Activated gamma-delta T cell treated with anti-CD3 and anti-CD28 coated beads, Interleukin-2, amount 50 U/mL, for 16 hours (primary cell): ENCODE measurements at places on chromosomes 7 and 10.

DNA sequence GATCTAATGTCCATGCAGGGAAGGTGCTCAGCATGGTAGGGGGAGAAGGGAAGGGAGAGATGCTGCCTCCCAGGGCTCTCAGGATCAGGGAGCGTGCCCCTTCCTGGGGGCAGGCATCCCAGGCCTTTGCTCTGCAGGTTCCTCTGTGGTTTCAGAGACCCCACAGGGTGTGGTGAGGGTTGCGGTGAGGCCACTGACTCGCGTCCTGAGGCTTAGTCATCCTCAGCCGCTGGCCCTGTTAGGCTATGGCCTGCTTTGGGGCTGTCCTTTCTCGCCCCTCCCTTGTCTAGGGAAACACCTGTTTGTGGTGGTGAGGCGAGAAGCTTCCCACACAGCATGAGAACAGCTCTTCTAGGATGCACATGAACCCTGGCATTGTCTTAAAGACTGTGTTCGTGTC lies 558.3 kb upstream of the FOXK1 start:
- DNase-seq = no peak

GRCh38 chr7:40327873-40328272 lies 193.1 kb downstream of the SUGCT start:
- DNase-seq = no peak

DNA sequence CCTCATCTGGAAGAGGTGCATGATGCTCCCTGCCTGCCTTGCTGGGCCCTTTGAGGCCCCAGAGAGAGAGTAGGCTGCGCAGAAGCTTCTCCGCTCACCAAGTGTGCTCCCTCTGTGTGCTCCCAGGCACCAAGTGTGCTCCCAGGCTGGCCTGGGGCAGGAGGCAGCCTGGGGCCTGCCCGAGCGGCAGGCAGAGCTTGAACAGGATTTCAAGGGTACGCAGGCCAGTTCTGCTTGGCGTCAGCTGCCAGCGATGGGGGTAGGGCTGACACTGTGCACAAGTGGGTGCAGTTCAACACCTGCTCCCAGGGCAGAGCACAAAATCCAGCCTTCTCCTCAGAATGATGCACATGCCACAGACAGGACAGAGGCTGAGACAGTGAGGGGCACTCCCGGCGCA lies 119.7 kb downstream of the FAM53B start:
- DNase-seq = no peak

DNA sequence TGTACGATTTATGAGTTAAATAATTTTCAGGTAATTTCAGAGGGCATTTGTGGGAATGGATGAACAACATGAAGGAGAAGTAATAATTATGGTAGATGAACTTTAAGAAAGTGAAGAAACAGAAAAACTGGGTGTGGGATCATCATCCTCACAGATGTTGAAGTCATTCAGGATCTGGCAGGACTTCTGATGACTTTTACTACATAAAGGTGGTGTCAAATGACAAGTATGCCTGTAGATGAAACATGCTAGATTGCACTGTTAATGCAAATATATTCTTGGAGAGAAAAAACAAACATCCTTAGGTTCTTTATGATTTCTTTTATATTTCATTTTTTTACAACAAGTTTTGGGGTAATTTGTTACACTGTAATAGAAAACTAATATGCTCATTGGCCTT lies 230.2 kb downstream of the PCLO start:
- no peak for DNase-seq

DNA sequence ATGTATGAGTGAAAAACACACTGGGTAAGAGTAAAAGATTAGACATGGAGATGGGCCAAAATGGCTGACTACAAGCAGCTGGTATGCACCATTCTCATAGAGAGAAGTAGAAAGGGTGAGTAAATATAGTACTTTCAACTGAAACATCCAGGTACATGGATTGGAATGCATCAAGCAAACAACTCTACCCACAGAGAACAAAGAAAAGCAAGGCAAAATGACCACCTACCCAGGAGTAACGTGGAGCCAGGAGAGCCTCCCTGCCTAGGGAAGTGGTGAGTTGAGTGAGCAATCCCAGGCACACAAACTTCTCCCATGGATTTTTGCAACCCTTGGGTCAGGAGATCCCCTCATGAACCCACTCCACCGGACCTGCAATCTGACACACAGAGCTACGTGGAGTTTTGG lies 212.8 kb downstream of the PTN start:
- DNase-seq = no peak

GRCh38 chr7:31873816-31874597 lies 187.0 kb downstream of the PPP1R17 start:
- no peak for DNase-seq

GRCh38 chr7:100830396-100830795 lies 3.1 kb upstream of the EPHB4 start:
- DNase-seq = no peak

GRCh38 chr7:27030393-27031050 lies 65.3 kb downstream of the HOXA1 start:
- DNase-seq = no peak

GRCh38 chr10:121838149-121838548 lies 89.7 kb downstream of the ATE1 start:
- no peak for DNase-seq

DNA sequence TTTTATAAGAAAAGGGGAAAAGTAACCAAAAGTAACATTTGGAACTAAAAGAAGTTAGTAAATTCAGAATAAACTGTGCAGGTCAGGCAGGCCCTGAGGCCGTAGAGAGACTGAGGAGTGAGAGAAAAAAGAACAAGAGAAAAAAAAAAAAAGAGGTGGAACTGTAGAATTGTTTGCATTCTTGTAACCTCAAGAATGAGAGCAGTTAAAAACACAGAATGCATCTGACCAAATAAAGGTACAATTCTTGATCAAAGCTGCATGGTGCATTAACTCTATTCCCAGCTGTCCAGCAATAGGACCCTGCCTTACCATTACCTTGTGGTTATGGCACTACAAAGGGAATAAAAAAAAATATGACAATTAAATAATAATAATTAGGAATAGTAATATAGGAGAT lies 170.1 kb upstream of the SEMA3A start:
- no peak for DNase-seq

- DNase-seq = no peak
Observed at GRCh38 chr10:122323189-122323588, 51.3 kb upstream of the PLEKHA1 start.

- no peak for DNase-seq
Observed at GRCh38 chr7:135601182-135601581, 43.5 kb downstream of the NUP205 start.

DNA sequence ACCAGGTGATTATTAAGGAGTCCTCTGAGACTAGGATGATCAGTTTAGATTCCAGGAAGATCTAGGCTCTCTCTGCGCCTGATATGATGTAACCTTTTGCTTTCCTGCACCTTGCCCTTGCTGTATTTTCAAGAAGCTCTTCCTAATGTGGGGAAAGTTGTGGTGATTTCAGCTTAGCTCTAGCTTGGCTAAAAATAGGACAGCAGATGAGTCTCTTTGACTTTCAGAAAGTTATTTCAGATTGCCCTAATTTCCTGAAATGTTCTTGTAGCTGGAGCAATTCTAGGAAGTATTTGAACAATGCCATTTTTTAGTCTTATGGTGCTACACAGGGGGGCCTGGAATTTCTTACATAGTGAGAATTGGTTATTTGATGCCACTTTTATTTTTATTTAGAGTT lies 3.8 kb downstream of the LCOR start:
- DNase-seq = no peak

DNA sequence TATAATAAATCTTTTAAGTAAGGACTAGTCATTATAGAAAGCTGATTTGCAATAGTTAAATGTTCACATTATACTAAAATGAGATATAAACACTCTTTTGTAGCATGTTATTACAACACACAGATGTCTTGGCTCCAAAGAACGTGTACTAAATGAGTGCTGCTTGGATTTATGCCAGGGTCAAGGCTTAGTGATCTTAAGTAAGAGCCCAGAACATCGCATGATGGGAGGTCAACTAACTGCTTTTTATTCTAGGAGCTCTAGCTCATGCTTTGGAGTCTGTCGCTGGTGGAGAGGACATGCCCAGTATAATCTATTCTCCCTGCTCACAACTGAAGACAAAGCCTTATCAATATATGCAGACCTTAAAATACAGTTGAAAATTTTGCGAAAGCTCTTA lies 315.1 kb downstream of the BBS9 start:
- DNase-seq = no peak

DNA sequence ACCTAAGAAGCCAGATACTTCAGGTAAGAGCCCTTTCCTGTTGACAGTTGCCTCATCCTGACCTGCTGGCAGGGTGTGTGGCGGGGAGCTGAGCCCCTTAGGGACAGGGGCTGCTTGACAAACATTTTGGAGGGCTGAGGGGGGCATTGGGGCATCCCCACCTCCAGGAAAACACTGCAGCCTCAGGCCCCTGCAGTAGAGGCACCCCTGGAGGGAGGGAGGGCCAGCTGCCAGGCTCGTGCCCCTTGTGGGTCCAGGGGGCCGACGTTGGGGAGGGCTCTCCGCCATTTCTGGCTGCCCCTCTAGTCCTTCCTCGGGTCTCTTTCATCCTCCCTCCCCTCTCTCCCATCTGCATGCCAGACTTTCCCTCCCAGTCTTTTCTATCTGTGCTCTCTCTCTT lies 177.3 kb downstream of the RPS24 start:
- no peak for DNase-seq

DNA sequence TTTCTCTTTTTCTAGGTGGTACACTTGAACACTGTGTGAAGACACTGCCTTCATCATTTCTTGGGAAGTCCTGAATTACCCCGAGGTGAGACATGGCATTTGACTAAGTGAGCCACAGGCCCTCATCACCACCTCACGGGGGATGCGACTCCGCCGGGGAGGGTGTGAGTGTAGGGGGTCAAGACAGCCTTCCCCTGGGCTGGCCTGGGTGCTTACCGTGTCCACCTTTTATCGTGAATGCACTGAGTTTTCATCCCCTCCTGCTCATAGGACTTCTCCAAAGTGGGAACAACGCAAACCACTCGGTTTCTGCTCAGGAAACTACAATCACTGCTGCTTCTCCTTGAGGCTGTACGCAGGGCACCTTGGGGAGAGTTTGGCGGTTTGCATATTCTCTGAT lies 176.9 kb downstream of the SH2D4B start:
- DNase-seq = no peak

DNA sequence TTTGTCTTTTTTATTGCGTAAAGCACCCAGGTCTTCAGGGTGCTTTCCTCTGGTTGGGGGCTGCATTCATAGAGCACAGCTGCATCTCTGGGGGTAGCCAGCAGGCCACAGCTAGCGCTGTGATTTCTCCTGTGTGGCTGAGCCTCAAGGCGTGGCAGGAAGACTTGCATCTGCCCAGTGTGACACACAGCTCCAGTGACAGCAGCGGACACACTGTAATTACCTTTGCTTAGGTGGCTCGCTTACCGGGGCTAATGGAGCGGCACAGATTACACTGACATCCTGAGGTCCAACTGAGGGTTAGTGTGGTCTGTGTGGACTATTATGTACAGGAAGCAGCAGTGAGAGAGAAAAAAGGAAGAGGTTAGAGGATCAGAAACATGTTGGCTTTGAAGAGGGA lies 27.1 kb downstream of the ABCB4 start:
- DNase-seq = no peak

GRCh38 chr10:70782086-70782745 lies 3.0 kb downstream of the TBATA start:
- DNase-seq = no peak

DNA sequence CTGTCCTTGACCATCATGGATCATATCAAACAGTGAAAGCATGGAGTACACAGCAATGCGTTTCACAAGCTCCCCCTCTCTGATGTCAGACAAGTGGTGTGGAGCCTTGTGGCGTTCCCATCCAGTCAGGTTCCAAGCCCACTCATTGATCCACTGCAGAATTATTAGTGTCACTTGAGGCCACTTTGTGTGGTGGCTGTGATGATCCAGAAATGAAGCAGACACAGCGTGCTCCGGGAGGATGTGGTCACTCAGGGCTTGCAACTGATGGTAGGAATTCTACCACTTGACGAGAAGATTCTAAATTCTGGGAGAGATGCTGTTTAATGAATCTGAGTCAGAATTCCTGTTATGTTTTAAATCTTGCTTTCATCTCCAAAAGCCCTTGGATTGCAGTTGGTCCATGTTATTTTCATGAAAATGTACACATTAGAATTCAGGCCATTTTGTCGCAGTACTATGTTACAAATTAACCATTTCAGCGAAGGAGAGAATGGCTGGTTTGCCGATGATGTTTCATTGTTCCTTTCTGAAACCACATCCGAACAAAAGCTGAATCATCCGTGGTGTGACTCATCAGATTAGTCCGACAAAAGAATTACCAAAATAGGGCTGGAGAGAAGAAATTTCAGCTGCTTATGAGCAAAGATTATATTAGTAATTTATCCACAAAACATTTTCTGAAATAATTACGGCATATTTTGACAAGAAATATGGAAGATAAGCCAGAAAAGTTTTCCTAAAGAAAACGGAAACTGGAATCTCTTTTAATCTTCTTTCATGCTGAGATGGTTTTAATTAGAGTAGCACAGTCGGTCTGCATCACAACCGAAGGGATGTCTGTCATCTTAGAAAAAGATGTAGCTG lies 48.1 kb downstream of the INSYN2A start:
- no peak for DNase-seq

DNA sequence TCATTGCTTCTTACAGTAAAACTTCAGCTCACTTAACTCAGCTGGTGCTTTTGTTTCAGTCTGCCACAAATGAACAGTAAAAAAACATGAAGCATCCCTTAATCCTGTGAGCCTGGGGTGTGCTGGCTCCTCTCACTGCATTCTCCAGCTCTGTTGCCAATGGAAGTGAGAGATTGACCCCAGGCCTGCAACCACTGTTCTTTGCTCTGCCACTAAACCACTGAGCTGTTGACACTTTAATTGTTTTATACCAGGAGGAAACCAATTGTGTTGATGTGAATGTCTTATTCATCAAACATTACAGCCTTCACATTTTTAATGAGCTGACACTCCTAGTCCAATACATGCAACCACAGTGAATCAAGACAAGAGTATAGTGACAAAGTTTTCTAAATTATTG lies 69.4 kb upstream of the FZD1 start:
- no peak for DNase-seq

DNA sequence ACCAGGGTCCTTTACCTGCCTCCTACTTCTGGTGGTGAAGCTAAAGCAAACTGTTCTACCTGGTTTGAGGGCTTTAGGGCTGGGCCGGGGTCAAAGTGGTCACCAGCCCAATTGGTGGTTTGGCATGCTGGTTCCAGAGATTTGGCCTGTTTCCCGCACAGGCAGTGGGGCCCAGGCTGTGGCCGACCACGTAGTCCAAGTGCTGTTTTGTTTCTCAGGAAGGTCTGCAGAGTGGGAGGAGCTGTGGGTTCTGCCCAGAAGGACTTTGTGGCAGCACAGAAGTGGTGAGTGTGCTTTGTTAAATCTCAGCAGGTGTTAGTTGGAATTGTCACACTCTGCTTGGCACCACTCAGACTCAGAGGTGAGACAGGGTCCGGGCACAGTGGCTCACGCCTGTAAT lies 85.8 kb downstream of the MKX start:
- no peak for DNase-seq

- DNase-seq = no peak
Observed at GRCh38 chr7:150753826-150754603, 16.8 kb downstream of the GIMAP5 start.
